Brain (organoid and tissue), 16 donors: ENCODE measurements at places on chromosomes 11 and 22.

GRCh38 chr22:23035557-23036277, 34.6 kb upstream of the GNAZ start:
- no peak for DNase-seq

GRCh38 chr22:24329453-24329852, 58.8 kb downstream of the SPECC1L start:
- no peak for DNase-seq

DNA sequence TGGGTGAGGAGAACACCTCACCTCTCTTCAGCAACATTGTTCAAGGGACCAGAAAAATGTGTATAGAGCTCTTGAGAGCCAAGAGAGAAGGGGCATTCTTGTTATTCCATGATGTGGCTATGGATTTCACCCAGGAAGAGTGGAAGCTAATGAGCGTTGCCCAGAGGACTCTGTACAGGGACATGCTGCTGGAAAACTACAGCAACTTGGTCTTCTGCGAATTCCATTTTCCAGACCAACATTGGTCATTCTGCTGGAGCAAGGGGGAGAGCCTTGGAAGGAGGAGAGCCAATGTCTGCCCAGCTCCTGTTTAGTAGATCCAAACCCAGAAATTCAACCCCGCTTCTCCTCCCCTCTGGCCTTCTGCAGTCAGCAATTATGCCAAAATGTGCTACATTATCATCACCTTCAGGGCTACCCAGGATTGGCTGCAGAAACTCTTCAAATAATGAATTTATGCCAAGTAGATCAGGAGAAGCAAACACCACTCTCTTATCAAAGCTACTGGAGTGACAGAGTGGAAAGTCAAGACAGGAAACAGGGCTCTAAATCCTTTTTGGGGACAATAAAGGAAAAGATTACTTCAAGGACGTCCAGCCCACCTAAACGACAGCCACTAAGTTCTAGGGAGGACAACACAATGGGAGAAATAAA, 707.5 kb upstream of the LUZP2 start:
- no peak for DNase-seq

- no peak for DNase-seq
Measured at GRCh38 chr11:22460181-22460580, 122.0 kb downstream of the SLC17A6 start.

DNA sequence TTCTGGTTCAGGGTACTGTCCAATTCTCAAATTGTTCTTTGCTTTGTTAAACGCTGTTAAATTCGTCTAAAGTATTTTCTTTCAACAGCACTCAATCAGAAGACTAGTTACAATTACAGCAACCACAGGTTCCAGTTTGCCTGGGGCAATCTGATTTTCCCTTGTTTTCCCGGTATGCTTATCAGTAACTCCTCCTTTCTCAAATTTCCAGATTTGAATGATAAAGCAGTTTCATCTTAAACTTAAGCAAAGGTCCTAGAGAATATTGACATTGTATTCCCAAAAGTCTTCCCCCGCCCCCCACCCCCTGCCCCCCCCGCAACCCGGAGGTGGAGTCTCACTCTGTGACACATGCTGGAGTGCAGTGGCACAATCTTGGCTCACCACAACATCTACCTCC, 10.5 kb upstream of the USP28 start:
- no peak for DNase-seq
